Lower leg skin (tissue), 4 donors: ENCODE measurements at places on chromosomes 6 and 20. TPM values are rescaled to one million over a fixed set of nuclear protein-coding genes. Genes with fewer than 3 reads are reported as not detected.

DNA sequence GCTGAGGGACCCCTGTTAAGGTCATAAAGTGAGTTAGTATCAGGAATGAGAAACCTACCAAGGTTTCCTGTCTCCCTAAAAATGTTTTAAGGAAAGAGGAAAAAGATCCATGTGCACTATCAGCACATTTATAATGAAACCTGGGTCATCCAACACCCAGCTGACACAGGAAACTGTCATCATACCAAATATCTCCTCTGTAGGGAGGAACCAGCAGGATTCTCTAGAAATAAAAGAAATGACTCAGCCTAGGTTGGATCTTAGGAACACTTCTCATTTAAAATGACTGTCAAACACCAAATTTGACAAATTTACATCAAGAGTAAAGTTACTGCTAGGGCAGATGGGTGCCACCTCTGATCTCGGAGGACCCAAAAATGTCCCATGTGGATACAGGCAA, 21.7 kb downstream of the GFOD1 start:
- no peak for DNase-seq

DNA sequence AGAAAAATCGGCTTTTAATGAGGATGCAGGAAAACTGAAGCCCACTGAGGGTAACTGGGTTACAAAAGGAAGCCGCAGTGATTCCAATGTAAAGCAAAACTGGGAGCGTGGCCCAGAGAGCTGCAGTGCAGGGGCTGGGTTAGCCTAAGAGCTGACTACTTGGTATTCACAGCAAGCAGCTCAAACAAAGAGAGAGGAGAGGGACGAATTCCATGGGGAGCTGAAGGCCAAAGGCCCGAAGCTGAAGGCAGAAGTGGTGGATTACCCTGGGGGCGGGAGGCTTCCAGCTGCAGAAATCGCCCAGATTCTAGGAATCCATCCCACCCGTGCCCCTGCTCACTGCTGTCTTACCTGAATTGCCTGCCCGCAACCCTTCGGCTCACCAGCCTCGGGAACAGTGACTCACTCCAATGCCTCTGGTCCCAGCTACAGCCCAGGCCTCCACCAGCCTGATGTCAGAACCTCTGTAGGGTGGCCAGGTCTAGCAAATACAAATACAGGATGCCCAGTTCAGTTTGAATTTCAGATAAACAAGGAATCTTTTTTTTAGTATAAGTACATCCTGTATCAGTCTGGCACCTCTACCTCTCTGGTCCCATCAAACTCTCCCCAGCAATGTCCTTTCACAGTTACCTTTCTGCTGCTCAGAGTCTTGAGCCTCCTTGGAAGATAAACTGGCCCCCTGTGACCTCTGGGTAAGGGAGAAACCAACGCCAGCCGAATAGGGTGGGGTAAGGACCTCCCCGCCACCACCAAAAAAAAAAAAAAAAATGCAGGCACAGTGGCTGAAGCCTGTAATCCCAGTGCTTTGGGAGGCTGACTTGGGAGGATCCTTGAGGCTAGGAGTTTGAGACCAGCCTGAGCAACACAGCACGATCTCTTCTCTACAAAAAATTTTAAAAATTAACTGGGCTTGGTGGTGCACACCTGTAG, 14.6 kb upstream of the ZMYND8 start:
- no peak for DNase-seq

DNA sequence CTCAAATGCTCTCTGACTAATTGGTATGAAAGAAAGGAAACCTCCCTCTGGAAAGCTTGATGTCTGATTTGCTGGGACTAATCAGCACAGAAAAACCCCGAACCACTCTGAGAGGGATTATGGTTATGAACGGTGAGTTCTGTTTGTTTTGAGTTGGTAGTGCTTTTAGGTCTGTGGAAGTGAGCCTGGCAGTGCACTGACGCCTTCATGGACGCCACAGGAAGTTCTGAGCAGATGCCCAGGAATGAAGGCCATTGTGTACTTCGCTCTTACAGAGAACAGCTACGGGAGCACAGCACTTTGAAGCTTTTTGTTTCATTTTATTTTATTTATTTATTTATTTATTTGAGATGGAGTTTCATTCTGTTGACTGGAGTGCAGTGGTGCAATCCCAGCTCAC, 754.1 kb downstream of the QKI start:
- DNase-seq = no peak

TAGAP gene
- total RNA-seq = 1.1 TPM

FAM209B gene
- total RNA-seq = 1.5 TPM

DNA sequence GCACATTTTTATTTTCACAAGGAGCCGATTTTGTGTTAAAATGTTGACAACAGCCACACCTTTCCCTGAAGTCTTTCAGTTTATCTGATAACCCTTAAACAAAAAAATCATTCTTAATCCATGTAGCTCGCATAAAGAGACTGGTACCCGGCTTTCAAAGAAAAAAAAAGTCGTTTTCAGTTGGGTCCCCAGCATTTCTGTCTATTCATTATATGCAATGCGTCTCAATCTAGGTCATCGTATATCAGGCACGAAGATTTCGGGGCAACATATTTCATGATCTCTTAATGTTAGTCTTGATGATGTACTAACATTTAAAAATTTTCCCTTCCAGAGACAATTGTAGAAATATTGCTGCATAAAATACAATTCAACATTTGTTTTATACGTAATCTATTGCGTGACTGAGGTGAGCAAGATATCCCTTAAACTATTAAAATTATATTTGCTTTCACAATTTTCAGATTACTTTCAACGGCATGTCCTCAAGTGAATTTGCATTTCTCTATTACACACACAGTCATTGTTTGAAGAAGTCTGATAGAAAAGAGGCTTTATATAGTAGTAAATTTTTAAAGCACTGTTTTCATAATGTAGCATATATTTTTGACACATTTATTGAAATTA, 2.9 kb upstream of the TUBB2B start:
- no peak for DNase-seq

COL9A3 gene
- 9.9 TPM for total RNA-seq

DNA sequence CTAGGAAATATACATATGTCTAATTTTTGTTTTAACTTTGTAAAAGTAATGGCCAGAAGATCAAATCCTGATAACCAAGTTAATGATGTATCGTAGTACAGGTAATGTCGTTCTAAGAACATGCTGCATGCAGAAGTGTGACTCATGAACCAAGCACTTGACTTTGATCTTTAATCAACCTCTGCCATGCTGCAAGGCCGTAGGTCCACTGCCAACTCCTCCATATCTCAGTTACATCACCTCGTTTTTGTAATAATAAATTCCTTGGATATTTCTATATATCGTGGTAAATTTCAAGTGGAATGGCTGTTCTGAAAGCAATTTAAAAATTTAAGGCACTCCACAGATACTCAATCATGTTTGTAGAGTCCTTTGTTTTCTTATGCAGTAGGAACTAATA, 771.7 kb downstream of the EPHA7 start:
- DNase-seq = no peak

GRCh38 chr6:110951986-110952794, 6.3 kb upstream of the GTF3C6 start:
- no peak for DNase-seq

DNA sequence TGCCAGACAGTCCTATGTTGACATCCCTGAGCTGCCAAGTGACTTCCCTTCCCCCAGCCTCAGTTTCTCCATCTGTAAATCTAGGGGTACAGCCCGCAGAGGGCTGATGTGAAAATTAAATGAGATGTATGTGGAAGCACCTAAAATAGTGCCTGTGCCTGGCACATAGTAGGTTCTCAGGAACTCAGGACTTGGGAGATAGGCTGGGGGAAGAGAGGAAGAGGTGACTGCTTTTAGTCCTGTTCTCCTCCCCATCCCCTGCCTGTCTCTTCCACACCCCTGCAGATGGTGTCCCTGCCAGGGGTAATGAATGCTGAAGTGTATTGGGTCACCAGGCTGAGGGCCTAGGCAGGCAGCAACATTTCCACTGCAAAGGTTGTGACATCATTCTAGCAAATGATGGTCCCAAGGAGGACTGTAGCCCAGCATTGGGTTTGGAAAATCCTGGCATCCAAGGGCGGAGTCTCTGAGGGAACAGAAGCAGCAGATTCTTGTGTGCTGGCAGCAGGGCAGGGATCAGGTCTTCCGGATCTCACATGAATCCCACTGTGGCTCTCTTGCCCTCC, 1.8 kb downstream of the SNPH start:
- DNase-seq = no peak

- no peak for DNase-seq
These were observed 19.5 kb downstream of the DUSP22 start for GRCh38 chr6:311679-312220.

BMP5 gene
- not detected for total RNA-seq

SPDEF gene
- 9.1 TPM for total RNA-seq

DNA sequence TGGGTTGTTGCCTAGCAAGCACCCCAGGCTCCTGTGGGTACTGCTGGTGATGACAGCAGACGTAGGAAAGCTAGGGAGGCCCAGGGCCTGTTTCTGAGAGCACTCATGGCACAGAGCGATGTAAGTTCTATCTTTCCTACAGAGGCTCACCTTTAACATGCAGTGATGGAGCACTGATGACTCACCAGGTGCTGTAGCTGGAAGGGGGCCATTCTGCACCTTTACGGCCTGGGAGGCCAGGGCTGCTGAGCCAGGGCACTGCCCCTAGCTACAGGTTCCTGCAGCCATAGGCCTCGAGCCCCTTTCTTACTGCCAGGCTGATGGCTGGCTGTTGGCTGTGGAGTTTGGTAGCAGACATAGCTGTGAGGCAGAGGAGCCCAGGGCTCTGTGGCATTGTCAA, 31.1 kb upstream of the GPR6 start:
- DNase-seq = no peak

DNA sequence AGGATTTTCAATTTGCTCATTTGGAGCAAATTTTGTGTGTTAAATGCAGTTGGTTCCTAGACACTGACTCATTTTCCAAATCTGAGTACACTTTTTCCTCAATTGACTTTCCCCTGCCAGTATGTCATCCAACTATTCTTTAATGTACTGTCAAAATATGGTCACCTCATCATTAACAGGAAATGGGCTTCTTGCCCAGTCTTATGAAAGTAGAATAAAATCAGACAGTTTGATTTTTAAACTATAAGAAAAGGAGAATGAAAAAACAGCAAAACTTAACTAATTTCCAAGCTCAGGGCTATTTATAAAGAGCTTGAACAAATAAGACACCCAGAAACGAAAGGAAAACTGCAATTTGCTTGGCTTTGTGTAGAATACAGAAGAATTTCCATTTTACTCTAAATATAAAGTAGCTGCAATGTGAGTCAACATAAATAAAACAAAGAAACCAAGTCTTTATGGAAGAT, 43.7 kb upstream of the RAB23 start:
- DNase-seq = no peak

GRCh38 chr6:105259913-105260889, 80.4 kb upstream of the POPDC3 start:
- no peak for DNase-seq

DNA sequence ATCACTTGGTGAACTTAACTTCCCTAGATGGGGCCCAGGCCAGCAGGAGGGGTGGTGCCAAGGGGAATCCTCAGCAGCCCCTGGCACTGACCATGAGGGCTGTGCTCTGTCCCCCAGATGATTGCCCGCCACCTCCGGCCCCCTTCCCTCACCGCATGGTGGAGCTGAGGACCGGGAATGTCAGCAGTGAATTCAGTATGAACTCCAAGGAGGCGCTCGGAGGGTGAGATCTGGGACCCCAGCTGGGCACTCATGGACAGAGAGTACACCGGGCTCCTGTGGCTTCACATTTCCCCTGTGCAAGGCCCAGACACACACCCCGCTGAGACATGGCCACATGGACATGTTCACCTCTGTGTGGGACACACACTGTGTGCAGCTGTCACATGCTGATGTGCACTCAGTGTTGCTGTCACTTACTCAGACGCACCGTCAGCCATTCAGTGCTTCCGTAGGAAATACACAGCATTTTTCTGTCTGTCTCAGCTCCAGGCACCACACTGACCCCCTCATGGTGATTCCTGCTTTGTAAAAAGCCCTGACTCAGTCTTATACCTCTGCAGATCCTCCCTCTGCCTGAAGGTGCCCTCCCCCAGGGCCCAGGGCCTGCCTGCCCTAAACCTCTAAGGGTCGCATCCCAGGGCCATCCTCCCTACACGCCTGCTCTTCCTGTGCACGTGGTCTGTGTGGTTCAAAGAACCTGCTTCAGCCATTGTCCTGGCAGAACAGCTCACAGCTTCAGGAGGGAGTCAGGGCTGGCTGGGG, 4.4 kb downstream of the MYLK2 start:
- DNase-seq = no peak

DNA sequence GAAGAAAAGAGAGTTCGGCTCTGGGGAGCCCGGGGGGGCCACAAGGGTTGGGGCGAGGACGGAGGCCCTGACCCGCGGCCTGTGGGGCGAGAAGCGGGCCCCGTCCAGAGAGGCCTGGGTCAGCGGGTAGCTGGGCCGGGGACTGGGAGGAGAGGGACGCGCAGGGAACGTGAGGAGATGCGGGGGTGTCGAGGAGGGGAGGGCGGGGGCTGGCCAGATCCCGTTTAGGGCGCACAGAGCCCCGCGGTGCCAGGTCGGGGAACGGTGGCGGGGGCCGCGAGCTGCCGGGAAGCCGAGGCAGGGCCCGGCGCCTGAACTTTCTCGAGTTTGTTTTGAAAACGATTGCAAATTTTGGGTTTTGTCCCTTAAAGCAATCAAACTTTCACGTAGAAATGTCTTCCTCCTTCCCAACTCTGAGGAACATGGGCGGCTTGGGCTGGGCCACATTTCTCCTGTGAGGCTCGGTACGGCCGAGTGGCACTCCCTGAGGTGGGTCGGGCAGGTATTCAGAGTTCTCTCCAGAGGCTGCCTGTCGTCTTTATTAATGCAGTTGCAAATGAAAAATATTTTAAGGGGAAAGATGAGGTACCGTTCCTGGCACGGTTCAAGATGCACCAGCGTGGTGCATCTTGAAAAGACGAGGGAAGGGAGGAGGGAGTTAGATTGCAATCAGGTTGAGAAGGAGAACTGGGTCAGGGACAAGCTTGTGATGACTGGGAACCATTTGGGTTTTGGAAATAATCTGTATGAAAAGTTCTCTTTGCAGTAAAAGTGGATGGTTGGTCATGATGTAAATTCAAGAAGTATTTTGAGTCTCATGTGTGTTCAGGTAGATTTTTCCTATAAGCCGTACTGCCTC, 972 bp downstream of the RNF8 start:
- no peak for DNase-seq
